Naive thymus-derived CD8-positive, alpha-beta T cell (primary cell): ENCODE measurements at places on chromosomes 6 and 20.

GRCh38 chr6:148358196-148358785, 15.7 kb downstream of the SASH1 start:
- DNase-seq: no peak

DNA sequence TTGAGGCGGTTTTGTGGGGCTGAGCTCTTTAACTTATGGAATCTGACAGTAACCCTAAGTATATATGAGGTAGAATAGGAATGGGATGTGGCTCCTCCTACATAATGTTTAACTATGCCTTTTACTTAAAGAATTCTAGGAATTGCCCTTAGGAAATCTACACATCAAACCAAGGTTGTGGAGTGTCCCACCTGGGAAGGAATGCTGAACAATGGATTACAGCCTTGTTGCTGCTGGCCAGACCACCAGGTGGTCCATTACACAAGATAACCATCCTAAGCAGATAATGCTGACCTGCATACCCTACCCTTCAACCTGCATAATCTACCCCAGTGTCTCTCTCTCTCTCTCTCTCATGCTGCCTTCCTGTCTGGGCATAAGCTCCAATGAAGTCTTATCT, 35.0 kb upstream of the SLC22A16 start:
- DNase-seq: no peak

GRCh38 chr6:168737481-168737880, 296.5 kb downstream of the SMOC2 start:
- no peak for DNase-seq

- DNase-seq: no peak
These were observed 9.5 kb downstream of the MBOAT1 start for GRCh38 chr6:20202699-20203302.

GRCh38 chr6:144416244-144416643, 131.1 kb downstream of the UTRN start:
- DNase-seq: no peak

GRCh38 chr20:16922834-16923233, 174.7 kb downstream of the OTOR start:
- DNase-seq: no peak

DNA sequence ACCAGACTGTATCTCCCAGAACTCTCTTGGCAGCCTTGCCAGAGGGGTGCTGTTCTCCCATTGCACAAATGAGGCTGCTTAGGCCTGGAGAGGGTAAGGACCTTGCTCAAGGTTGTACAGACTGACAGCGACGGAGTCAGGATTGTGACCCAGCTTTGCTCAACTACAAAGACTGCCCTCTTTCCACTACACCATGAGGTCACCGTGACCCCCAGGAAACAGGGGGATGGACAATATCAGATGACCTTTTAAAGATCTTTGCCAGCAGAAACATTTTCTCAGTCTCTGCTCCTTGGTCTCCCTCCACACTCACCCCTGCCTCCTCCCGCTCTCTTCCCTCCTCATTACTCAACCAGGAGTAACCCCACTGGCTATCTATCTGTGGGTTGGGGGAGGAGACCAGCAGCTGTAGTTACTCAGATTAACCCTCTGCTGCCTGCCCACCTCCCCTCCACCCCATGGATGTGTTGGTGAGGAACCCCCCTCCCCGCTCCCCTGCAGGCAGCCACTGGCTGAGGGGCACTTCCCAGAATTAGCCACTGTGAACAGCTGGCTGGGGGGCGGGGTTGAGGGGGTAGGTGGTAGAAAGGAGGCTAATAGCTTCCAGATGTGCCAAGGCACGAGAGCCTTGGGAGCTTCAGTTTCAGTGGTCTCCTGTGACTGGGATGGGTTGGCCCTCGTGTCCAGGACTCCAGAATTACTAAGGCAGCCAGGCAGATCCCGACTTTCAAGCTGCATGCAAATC, 26.9 kb upstream of the MRPS18A start:
- DNase-seq: no peak
